ENCODE measurements at places on chromosomes 16 and 17.

DNA sequence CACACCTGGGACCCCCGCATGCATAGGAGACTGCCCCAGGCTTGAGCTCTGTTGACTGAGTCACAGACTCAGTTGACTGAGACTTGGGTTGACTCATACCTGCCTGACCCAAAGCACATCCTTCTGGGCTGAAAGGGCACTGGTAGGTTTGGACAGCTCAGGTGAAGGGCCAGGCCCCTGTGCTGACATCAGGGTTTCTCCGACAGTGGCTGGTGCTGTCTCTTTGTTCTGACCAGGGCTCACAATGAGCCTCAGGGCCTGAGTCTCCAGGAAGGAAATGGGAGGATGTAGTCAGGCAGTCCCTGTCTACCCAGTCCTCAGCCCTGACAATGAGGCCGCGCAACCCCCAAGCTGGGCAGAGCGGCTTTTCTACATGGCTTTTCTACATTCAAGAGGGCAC, 6.5 kb downstream of the SPNS2 start:
- DNase-seq = no peak

DNA sequence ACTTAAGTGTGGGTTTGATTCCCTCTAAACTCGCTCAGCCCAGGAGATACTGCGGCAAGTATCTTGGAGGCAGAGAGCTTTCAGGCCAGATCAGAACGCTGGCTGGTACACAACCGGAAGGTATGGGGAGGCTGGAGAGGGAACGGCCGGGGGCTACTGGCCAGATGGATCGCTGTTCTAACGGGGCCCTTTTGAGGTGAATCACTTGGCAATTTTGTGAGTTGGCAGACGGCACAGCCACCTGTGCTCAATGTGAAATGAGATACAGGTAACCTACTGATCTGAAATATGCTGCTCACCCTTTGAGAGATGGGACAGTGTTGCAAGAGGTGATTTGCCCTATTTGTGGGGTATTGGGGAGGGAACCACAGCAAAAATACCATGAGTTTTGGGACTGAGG, 622.9 kb upstream of the RBFOX1 start:
- DNase-seq = no peak

GRCh38 chr17:80027043-80027435, 8.6 kb downstream of the TBC1D16 start:
- no peak for DNase-seq

- no peak for DNase-seq
Measured at GRCh38 chr16:55505333-55506015, 3.4 kb upstream of the LPCAT2 start.

GRCh38 chr16:66159987-66160386, 206.5 kb upstream of the CDH5 start:
- no peak for DNase-seq

DNA sequence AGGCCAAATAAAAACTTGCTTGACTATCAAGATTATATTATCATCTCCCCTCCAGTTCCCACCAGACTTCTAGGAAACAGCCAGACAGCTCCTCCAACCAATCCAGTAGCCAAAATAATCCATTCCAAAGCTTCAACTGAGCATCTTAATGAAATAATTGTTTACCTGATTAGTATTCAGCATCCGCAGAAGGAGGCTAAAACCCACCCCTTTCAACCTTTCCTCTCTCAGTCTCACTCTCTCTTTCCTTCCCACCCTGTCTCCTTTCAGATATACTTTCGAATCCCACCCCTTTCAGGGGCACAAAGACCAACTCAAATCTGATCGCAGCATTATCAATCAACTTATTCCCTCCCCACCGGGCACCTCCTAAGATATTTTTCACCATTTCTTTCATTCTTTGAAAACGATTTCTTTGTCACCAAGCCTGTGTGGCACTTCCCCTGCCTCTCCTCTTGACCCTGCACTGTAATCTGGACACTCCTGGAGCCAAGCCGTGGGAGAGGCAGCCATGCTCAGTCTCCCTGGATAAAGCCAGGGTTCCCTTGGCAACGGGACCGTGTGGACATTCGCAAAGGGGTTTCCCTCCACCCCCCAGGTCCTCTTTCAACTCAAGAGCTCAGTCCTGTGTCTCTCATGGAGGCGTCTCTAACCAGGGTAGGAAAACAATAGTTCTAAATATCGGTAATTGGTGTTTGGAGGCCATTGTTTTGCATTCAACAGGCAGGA, at the start of gene ANKFN1:
Gene ANKFN1 (plus strand): TSS at position 602 of the 729 bp plus-strand sequence. CDS start 59,193 bp downstream, outside the sequence.
- DNase-seq = no peak

DNA sequence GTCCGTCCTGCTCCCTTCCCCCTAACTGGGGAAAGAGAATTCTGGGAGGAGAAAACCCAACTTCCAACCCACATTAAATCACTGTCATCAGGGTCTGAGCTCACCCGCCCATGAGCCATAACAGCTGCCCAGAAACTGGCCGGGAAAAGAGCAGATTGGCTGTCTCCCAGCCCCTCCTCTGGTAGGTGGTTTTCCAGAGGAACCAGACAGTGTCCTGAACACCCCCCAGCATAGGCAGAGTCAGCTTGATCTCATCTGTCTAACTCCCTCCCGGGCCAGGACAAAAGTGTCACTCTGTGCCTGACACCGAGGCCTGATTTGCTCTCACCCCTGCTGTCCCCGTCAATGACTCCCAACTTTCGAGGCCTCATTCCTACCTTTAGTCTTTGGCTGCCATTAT, 197.0 kb downstream of the AXIN2 start:
- DNase-seq = no peak

- DNase-seq = peak; percentile 68
Measured at GRCh38 chr17:8192070-8192815, 2.3 kb upstream of the BORCS6 start.

- no peak for DNase-seq
Measured at GRCh38 chr17:45895304-45895968, 1.1 kb downstream of the MAPT start.

GRCh38 chr17:78281249-78281845, 49.9 kb downstream of the TMEM235 start:
- no peak for DNase-seq

DNA sequence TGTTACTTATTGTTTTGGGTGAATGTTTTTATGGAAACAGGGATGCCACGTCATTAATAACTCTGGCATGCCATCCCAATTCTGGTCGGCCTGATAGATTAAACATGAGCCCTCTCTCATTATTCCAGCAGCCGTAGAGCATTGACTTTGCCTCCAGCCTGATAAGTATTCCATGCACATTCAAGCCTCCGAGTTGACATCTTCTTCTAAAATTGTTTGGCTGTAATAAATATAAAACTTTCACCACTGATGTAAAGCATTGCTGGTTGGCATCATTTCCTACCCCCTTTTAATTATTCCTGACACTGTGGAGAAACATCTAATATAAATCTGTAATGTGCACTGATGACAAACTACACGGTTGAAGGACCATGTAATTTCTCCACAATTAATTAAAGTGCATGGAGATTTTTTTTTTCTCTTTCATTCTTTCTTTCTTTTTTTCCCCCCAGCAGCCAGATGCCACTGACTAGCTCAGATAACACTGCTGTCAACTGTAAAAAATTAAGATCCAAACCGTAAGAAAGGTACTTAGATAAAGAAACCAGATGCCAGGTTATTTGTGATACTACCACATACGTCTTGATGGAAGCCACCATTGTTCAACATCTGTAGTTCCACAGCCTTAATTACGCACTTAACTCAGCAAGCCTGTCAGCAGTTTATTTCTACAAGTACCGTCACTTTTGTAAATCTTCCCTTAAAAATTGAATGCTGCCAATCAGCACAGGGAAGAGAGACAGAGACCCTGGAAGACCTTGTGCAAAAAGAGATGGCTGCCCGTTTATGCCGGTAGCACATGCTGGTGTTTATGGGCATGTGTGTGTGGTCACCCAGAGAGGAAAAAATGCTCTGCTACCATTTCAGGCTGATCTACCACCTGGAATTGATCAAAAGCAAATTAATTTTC, 237.7 kb downstream of the IRX3 start:
- DNase-seq = no peak

GRCh38 chr16:73142053-73142854, 94.3 kb upstream of the ZFHX3 start:
- DNase-seq = no peak

DNA sequence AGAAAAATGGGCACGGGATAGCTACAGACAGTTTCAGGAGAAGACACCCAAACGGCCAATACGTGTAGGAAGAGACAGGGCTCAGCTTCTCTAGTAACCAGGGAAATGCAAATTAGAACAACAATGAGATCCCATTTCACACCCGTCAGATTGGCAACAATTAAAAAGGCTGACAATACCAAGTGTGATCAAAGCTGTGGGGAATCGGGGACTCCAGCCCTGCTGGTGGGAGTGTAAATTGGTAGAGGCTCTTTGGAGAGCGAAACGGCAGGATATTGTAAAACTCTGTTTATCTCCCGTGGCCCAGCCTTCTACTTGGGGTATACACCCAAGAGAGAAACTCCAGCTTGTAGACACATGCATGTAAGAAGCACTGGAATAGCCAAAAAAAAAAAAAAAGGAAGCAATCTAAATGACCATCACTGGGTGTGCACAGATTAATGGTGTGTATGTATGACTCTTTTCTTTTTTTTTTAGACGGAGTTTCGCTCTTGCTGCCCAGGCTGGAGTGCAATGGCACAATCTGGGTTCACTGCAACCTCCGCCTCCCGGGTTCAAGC, 27.5 kb downstream of the MYBBP1A start:
- no peak for DNase-seq

DNA sequence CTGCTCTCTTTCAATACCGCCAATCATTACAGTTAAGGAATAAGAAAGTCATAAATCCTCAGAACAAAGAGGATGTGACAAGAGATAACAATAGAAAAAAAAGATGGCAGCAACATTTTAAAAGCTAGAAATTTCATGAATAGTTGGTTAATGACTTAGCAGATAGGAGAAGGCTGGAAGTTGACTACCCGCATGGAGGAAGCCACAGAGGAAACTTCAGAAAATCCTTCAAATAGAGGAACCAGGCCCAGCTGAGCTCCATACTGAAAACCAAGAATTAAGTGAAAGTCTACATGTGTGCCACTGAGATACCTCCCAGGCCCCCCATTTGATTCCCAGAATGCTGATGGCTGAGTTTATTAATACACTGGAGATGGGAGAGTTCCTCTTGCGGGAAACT, 109.3 kb downstream of the GSG1L start:
- DNase-seq = no peak

DNA sequence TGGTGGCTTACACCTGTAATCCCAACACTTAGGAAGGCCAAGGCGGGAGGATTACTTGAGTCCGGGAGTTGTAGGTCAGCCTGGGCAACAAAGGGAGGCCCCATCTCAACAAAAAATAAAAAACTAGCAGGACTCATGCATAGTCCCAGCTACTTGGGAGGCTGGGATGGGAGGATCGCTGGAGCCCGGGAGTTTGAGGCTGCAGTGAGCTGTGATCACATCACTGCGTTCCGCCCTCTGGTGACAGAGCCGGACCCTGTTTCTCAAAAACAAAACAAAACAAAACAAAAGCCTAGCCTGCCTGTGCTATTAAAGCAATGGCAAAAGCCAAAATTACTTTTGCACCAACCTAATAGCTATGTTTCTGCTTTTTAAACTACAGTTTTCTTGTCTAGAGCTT, 1.5 kb downstream of the FCSK start:
- DNase-seq = no peak

DNA sequence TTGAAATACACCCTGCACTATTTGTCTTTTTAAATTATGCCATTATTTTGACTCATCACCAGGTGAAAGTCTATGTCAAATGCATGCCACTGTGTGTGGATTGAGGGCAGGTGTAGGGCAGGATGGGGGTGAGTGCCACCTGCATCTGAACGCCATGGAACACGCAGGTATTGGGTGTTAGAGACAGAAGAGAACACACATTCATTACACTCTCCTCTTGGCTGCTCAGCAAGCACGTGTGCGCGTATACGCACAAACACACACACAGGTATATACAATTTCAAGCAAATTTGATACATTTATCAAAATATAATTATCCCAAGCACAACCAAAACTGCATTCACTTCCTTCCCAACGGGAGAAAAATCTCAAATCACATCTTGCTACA, 268.9 kb downstream of the NTN1 start:
- DNase-seq = no peak

GRCh38 chr17:74893936-74894671, 671 bp upstream of the FADS6 start:
- no peak for DNase-seq

DNA sequence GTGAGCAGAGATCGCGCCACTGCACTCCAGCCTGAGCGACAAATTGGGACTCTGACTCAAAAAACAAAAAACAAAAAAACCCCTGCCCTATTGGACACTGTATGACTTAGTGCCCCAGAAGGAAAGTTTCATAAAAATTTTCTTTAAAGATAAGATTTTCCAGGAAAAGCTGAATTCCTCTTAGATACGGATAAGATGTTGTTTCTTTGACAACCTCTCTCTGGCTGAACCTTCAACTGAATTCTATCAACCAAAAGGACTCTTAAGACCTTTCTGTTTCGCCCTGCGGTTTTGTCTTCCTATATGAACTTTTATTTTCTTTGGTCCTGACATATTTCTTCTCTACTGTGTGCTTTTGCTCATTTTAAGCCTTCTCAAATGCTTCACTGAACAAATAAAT, 35.8 kb downstream of the CPPED1 start:
- no peak for DNase-seq

- DNase-seq = no peak
Measured at GRCh38 chr17:38333635-38334295, 10.0 kb downstream of the GPR179 start.

GRCh38 chr16:55494994-55495421, 13.9 kb upstream of the LPCAT2 start:
- DNase-seq = no peak

DNA sequence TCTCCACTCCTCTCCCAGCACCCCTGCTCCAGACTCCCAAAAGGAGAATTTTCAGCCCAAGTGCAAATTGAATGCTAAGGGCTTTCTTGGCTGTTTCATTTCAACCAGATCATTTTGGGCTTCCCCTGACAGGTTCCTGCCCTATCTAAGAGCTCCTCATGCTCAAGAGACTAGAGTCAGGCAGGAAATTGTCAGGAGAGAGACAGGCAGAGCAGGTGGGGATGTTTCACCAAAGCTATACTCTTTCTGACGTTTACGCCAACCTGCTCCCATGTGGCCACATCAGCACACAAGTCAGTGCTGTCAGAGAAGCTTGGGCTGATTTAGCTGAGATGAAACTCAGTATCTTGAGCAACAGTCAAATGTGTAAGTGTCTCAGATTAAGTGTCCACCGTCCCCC, 31.4 kb downstream of the HIC1 start:
- no peak for DNase-seq

- no peak for DNase-seq
Measured at GRCh38 chr17:61284174-61284573, 115.5 kb upstream of the TBX2 start.

DNA sequence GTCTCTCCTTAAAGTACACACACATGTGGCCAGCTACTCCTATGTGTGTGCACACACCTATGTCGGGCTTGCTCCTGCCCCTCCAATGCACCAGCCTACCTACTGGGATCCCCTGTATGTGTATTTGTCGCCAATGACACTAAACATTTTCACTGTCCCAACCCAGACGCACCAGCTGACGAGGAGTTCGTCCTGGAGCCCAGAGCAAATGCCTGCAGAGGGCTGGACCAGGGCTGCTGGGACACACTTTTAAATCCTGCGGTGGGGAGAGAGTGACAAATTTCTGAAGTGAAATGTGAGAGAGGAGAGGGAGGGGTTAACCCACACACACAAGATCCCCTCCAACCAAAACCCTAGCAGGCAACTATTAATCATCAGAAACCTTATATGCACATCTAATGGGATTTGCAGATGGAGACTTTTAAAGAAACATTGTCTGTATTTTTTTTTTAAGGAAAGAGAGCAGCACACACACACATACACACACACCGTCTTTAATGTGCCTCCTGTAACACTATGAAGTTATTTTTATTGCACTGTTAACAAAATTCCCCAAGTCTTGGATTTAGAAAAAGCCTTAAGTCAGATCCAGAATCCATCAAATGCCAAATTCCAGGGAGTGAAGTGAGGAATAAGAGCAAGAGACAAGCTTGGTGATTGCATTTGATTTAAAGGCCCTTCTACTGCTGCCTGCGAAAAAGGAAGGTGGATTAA, at the start of gene MEOX1:
Gene MEOX1 (minus strand): TSS at position 224 of the 714 bp plus-strand sequence. CDS start 388 bp downstream, outside the sequence.
- DNase-seq = no peak

All from prostate gland (tissue), 2 donors.